PC-3 (cell line): ENCODE measurements at places on chromosomes 1 and 21. TPM values are rescaled to one million over a fixed set of nuclear protein-coding genes. Genes with fewer than 3 reads are reported as not detected.

DNA sequence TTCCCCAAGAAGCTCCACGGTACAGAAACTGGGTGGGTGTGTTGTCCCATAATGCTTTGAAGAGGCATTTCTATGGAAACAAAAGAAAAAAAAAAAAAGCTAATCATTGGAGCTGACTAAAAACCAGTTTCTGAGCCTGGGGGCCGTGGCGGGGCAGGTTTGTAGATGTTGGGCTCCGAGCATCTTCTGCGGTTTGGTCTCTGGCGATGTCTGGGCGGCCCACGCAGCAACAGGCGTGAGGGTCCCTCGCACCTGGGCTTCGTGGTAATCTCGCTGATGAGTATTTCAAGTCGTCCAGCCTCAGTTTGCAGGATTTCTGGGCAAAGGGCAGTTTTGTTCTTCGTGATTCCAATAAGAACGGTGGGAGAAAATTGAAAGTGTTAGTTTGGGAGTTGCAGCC lies 6.8 kb downstream of the TP73 start:
- DNase-seq, result no peak

Gene OLIG2
- total RNA-seq, result not detected in 2 replicates

- no peak for DNase-seq
Observed at GRCh38 chr1:117641536-117641935, 35.7 kb downstream of the TENT5C start.

GRCh38 chr1:175192111-175192629 lies 406 bp downstream of the KIAA0040 start:
- DNase-seq, result peak; percentile 71

- peak; percentile 7 for DNase-seq
Observed at GRCh38 chr1:183634429-183635065, 1.0 kb downstream of the ARPC5 start.

DNA sequence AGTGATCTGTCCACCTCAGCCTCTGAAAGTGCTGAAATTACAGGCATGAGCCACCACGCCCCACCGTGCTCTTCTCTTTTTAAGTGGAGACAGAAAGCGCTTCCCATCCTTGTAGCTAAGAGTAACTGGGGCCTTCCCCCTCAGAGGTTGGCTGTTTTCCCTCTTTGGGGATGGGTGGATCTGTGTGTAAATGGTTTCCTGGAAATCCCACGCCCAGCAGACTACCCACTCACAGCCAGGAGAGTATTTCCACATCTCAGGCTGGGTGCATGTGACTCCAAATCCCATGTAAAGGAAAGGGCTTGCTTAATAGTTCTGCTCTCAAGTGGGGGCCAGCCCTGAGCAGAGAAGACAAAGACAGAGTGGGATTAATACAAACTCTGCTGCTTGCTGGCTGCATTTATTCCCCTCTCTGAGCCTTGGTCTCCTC lies 19.6 kb upstream of the TCEA3 start:
- no peak for DNase-seq

GRCh38 chr1:162645666-162646065 lies 13.4 kb downstream of the DDR2 start:
- no peak for DNase-seq

- no peak for DNase-seq
Observed at GRCh38 chr1:167022384-167022783, 33.3 kb downstream of the MAEL start.

DNA sequence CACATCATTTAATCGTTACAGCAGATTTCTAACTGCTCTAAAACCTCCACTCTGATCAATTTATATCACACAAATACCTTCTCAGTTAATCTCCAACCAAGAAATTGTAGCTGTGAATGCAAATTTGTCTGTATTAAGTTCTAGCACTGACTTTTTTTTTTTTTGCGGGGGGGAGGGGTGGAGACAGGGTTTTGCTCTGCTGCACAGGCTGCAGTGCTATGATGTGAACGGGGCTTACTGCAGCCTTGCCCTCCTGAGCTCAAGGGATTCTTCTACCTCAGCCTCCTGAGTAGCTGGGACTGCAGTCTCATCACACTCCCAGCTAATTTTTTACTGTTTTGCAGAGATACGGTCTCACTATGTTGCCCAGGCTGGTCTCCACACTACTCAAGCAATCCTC lies 163.6 kb downstream of the RERE start:
- no peak for DNase-seq

DNA sequence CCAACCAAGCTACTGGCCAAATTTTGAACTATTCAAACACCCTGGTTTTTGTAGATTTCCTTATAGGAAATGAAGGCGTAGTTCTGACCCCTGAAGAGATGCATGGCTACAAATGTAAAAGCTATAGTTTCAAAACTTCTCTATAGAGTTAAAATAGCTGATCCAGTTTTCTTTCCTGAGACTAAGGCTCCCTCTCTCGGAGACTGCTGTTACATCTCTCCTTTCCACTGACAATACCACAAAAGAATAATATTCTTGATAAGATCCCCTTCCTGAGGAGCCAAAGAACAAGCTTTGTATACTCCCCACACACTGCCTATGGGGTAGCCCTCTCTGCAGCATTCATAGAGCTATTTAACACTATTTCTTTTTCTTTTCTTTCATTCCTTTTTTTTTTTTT lies 6.7 kb upstream of the CFAP126 start:
- DNase-seq, result peak; percentile 53

Gene CELA3B
- total RNA-seq, result not detected in 2 replicates

Gene KCNE2
- total RNA-seq, result not detected in 2 replicates

DNA sequence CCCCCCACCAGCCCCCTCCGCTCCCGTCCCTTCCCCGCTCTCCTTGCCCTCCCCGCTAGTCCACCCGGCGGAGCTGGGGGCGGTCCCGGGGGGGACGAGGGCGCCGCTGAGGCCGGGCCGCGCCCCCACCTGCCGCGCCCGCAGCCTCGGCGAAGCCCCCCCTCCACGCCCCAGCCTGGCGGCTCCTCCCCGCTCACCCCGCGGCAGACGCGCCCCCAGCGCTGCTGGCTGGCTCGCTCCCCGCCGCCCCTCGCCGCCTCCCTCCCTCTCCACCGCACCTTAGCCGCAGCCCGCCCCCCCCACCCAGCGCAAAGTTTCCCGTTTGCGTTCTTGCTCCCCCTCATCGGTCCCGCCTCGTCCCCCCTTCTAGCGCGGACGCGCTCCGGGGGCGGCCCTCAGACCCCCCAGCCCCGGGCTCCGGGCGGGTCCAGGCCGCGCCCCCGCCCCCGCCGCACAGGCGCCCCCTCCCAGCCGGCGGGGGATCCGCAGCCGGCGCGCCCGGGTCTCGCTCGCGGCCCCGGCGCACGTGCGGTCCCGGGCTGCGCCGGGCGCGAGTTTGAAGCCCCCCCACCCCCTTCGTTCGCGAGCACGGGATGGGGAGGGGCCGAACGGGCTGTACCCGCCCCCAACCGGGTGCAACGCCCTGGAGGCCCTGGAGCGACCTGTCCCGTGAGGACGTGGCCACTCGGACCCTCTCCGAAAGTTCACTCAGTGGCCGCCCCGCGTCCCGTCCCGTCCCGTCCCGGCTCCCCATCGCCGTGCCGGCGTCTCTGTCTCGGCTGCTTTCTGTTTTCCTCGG lies 623 bp downstream of the PTPRF start:
- DNase-seq, result peak; percentile 38

DNA sequence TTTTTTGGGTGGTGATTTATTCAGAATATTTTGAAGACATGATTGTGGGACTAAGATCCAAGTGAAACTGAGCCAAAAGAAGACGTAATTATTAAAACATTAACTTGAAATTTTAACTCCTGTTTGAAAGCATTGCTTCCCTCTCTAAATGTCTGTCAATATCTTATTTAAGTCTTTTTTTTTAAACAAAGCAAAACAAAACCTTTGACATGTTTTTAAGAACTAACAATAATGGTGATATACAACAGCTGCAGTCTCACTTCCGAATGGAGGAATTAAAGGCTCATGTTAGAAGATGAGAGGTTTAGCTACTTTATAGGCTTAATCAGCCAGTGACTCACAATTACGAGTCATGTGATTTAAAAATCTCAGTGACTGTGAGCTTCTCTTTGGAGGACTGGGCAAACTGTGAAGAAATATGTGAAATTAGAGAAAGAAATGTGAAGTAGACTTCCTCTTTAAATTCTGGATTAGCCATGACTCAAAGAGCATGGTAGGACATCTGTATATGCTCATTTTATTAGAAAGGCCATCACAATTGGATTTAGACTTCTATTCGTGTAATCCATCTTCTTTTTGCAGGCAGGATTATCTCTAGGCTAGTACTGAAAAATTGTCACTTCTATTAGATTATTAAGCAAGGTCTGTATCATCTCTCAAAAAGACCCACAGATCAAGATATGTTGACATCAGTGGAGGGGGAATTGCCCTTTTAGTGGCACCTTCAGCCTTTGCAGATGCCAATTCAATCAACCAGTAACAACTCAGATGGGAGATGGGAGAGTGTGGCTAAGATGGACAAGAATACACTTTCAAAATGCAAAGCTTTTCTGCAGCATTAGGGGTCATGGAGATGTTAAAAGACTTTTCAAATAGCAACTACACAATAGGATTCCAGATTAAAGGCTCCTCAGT lies 28.7 kb downstream of the KCNA3 start:
- peak; percentile 78 for DNase-seq

- DNase-seq, result no peak
Observed at GRCh38 chr1:171295821-171296220, 18.2 kb upstream of the FMO4 start.

Gene DENND2D
- total RNA-seq, result 3.2 and 4.0 TPM in 2 replicates
